ENCODE measurements at places on chromosomes 12 and 14. TPM values are rescaled to one million over a fixed set of nuclear protein-coding genes. Genes with fewer than 3 reads are reported as not detected.
A peak's percentile ranks its signal among the peaks of the same experiment; 100 is the strongest.

GRCh38 chr14:100694579-100695422 is 31.9 kb upstream of the DLK1 start:
- H3K4me1 ChIP-seq, result no peaks in the 10 kb centered on the region
- H3K36me3 ChIP-seq, result no peaks in the 10 kb centered on the region
- no peaks in the 10 kb centered on the region for H3K27me3 ChIP-seq
- no peak overlapping the region for H3K27ac ChIP-seq

IGFBP6 gene
- total RNA-seq, result 1,664 TPM

CMA1 gene
- not detected for total RNA-seq

TMEM19 gene
- 14.5 TPM for total RNA-seq

GRCh38 chr14:102969060-102969791 is 46.8 kb downstream of the AMN start:
- no peak overlapping the region for H3K4me3 ChIP-seq
- H3K27me3 ChIP-seq, result no peaks in the 10 kb centered on the region
- peaks cover 100% of the 10 kb centered on the region for H3K36me3 ChIP-seq
- H3K4me1 ChIP-seq, result no peaks in the 10 kb centered on the region
- DNase-seq, result no peak
- H3K27ac ChIP-seq, result no peak overlapping the region

- no peak for DNase-seq
- H3K27me3 ChIP-seq, result no peaks in the 10 kb centered on the region
- peaks cover 20% of the 10 kb centered on the region for H3K4me1 ChIP-seq
- H3K4me3 ChIP-seq, result no peak overlapping the region
Observed at GRCh38 chr12:55733858-55734257, 5.0 kb upstream of the CD63 start.

GRCh38 chr12:91316161-91316906 is 133.7 kb upstream of the DCN start:
- H3K27ac ChIP-seq, result no peak overlapping the region
- no peak overlapping the region for H3K4me3 ChIP-seq
- H3K4me1 ChIP-seq, result peaks cover 3% of the 10 kb centered on the region
- H3K36me3 ChIP-seq, result no peaks in the 10 kb centered on the region
- no peak for DNase-seq
- no peaks in the 10 kb centered on the region for H3K27me3 ChIP-seq

DNA sequence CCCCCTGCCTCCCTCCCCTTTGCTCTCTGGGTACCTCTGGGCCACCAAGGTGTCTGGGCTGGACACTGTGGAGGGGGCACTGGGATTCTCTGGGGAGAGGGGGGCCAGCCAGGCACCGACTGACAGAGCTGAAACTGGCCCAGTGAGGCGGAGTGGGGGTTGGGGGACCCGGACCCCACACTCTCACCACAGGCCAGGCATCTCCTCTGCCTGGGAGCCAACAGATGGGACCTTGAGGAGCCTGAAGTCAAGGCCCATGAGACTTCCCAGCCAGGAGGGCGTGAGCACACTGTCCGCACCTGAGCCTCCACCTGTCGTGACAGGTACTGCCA is 39.8 kb upstream of the PPP1R13B start:
- no peak for DNase-seq
- no peaks in the 10 kb centered on the region for H3K27me3 ChIP-seq
- no peaks in the 10 kb centered on the region for H3K36me3 ChIP-seq

GRCh38 chr12:12800406-12801180 is 12.6 kb upstream of the DDX47 start:
- H3K36me3 ChIP-seq, result no peaks in the 10 kb centered on the region
- H3K27me3 ChIP-seq, result no peaks in the 10 kb centered on the region
- no peak for DNase-seq
- no peak overlapping the region for H3K27ac ChIP-seq

DNA sequence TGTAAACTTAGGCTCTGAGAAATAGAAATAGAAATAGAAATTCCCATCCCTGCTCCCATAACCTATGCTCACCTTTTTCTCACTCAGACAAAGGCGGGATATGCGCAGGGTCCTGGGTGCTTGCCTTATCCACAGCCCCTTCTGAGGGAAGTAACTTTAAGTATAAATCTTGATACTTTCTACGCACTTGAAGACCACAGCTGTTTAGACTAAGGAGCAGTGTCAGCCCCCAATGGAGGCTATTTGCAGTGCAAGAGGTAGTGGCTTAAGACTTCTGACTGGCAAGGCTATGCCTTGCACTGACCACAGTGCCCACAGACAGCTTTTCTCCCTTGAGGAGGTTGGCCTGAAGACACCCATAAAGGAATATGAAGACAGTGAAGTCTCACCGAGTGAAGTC is 35.2 kb downstream of the ASCL1 start:
- H3K27ac ChIP-seq, result no peak overlapping the region
- no peaks in the 10 kb centered on the region for H3K27me3 ChIP-seq
- no peak overlapping the region for H3K4me3 ChIP-seq

DNA sequence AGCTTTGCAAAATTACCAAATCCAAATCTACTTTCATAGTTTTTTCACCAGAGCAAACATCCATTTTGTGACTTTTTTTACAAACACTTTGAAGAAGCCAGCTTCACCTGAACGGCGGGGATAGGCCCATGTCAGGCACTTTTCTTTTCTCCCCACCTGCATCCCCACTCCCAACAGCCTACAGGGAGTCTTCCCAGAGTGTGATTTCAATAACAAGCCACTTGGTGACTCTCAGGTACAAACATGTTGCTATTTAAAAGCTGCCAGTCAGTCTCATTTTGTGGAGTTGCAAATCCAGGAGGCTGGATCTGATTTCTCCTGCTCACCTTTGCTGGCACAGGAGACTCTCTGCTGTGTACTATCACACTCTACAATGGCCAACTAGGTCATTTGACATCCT is 285.5 kb downstream of the KCNH5 start:
- no peak overlapping the region for H3K4me3 ChIP-seq
- H3K36me3 ChIP-seq, result no peaks in the 10 kb centered on the region
- H3K27me3 ChIP-seq, result no peaks in the 10 kb centered on the region

GRCh38 chr12:97358361-97358760 is 104.2 kb upstream of the RMST start:
- no peak overlapping the region for H3K4me3 ChIP-seq
- H3K4me1 ChIP-seq, result no peaks in the 10 kb centered on the region
- DNase-seq, result no peak
- no peaks in the 10 kb centered on the region for H3K36me3 ChIP-seq
- no peaks in the 10 kb centered on the region for H3K27me3 ChIP-seq

GRCh38 chr14:69481815-69482568 is 2.5 kb upstream of the PLEKHD1 start:
- no peak overlapping the region for H3K27ac ChIP-seq
- H3K36me3 ChIP-seq, result no peaks in the 10 kb centered on the region
- H3K4me1 ChIP-seq, result peaks cover 5% of the 10 kb centered on the region
- DNase-seq, result no peak

DNA sequence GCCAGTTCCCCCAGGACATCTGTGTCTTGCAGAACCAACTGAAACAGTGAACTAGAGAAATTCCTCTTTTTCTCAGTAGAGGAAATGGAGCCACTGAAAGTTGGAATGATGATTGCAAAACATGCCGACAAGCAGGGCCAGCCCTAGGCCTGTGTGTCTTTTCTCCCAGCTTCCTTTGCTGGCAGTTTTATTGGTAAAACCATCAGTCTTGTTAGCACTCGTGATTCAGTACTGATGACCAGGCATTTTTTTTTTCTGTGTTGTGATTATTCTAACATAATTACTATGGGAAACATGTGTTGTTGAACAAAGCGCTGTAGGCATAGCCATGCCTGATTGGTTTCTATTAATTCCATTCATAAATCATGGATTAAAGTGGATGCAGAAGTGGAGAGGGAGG is 620.7 kb downstream of the AACS start:
- H3K4me1 ChIP-seq, result no peaks in the 10 kb centered on the region
- no peaks in the 10 kb centered on the region for H3K36me3 ChIP-seq
- DNase-seq, result no peak

PSME1 gene
- total RNA-seq, result 55.5 TPM

WNT1 gene
- not detected for total RNA-seq

RDH12 gene
- not detected for total RNA-seq

GRCh38 chr12:3446235-3446634 is 44.8 kb upstream of the PRMT8 start:
- H3K4me3 ChIP-seq, result no peak overlapping the region
- no peaks in the 10 kb centered on the region for H3K36me3 ChIP-seq
- no peaks in the 10 kb centered on the region for H3K27me3 ChIP-seq
- H3K27ac ChIP-seq, result no peak overlapping the region

DNA sequence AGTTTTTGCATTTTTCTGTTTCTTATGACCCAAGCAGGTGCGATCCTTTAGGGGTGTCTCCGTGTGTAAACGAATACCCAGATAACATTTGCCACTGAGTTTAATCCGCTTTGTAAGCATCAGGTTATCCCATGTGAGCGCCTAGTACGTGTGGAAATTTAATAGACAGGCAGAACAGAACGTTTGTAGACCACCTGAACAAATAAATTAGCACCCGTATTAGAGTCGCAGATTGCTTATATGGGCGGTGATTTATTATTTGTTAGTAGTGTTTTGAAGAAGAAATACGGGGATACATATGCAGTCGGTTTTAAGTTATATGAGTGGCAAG is 325 bp downstream of the C12orf60 start:
- H3K27me3 ChIP-seq, result no peaks in the 10 kb centered on the region
- peak overlapping the region; percentile 83 for H3K27ac ChIP-seq
- peaks cover 9% of the 10 kb centered on the region for H3K4me1 ChIP-seq
